ENCODE measurements at places on chromosomes 3 and 15.
A peak's percentile ranks its signal among the peaks of the same experiment; 100 is the strongest.

GRCh38 chr15:80822676-80823075 lies 43.5 kb downstream of the CEMIP start:
- DNase-seq, result no peak

- no peak for DNase-seq
These were observed 387.3 kb upstream of the THBS1 start for GRCh38 chr15:39193611-39194010.

DNA sequence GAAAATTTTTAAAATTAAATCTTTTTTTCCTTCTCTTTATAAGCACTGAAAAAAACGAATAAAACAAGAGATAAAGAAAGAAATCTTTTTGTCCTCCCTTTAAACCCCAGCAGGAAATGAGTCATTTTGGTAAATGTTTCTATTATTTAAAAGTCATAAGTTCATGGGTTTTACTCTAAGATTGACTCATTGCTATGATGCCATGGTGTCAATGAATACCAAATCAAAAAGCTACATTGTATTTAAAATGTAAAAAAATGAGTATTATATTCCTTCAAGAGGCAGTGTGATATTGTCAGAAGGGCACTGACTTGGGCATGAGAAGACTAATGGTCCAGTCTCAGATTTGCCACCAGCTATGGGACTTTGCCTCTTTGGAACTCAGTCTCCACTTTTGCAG lies 303.4 kb upstream of the DNAJC19 start:
- DNase-seq, result no peak

DNA sequence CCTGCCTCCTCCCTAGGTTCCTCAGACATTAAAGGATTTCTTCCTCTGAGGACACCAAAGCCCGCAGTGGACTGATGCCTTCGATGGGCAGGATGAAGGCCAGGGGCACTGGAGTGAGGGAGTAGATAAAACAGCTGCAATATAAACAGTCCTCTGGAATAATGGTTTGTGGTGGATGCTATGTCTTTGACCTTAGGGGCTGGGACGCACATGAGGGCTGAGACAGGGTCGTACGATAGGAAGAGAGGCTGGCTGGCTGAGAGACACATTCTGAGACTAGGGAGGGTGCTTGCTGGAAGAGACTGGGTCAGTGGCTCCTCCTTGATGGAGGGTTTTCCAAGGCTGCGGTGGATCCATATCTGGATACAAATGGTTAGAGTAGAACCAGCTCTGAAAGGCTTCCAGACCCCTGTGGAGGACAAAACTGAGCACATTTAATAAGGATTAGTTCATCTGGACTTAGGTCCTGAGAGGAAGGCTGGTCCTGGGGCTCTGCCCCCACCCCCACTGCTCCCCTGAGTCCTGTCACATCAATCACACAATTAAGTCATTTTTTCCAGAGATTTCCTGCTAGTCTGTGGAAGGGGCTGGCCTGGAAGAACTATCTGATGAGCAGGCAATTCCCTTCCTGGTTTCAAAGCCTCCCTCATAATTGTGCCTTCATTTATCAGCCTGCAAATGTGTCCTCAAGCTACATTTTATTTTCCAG lies 15.8 kb downstream of the TBC1D21 start:
- DNase-seq, result no peak

DNA sequence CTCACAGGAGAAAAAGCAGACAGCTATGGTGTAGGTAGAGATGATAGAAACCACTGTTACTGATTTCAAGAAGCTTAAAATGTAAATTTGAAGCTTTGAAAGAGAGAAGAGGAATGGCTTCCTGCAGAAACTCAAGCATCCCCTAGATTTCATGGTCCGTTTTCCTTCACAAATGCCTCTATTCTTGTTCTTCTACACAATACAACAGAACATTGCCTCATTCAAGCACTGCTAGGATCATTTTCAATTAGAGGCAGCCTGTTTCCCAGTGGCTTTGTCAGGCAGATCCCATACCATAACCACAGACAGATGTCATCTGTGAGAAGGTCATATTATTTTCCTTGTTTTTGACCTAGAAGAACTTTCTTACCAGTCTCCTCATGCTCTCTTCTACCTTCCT lies 77.9 kb upstream of the SPRED1 start:
- no peak for DNase-seq

DNA sequence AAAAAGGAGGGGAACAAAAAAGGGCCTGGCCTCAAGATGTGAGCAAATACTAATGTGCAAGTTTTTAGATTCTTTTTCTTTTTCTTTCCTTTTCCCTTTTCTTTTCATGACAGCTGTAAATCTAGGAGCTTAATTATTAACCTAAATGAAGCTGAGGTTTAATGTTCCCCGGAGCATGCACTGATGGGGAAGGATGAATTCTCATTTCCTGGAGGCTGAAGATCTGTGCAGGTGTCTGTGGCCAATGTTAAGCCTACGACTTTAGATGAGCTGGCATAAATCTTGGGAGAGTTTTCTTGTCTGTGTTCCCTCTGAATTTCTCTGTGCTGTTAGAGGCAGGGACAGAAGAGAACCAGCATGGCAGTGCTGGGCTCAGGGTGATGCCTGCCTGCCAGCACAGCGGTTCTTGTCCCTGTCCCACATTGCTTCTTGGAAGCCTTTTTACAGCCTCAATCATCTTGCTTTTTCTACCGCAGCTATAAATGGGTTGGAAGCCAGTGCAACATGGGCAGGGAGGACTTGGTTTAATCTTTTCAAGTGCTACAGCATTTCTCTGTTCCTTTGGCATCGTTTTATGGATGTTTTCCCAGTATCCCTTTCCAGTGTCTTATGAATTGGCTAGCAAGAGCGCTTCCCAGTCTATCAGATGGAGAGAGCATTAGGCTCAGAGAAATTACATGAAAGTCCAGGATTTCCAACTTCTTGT lies 119.1 kb downstream of the ATG7 start:
- DNase-seq, result no peak

- DNase-seq, result peak; percentile 43
These were observed 17.3 kb downstream of the GTPBP8 start for GRCh38 chr3:113008117-113008516.

DNA sequence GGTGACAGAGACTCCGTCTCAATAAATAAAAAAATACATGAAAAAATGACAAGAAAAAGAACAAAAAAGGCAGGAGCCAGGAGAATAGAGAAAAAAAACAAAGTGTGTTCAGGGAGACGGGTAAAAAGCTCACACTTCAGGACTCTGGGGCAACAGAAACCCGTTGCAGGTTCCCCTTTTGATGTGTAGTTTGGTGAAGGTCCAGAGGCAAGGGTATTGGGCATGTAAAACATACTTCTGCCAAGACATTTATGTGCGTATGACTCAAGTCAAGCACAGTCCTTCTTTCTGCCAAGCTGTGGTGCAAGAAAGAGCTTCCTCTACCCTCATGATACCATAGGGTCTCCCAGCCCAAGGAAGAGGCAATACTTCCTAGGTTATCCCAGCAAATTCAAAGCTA lies 33.4 kb upstream of the STRIT1 start:
- no peak for DNase-seq

GRCh38 chr3:164537485-164537884 lies 540.8 kb downstream of the SI start:
- DNase-seq, result no peak

DNA sequence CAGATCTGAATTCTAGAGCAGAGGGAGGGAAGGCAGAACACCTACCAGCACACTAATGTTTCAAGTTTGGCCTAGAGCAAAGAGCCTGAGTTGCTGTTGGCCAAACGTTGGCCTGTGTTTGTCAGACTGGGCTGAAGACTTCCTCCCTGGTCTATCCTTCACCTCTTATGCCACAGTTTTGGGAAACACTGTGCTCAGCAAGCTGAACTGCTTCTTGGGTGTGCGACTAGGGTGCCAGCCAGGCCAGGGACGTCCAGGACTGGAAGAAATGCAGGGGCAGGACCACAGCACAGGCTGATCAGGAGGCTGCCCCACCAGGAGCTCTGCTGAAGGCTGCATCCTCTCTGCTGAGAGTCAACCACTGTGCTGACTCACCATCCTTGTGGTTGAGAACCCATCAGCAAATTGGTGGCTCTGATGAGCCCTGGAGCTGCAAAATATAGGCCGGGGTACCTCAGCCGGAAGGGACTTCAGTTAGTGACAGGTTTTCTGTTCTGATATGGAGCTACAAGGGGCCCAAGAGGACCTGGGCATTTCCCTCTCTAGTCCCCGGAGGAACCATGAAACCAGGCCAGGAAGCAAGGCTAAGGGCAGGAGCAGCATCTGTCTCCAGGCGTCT lies 131.6 kb upstream of the RASGRP1 start:
- DNase-seq, result peak; percentile 82

GRCh38 chr3:17039594-17039993 lies 154.8 kb downstream of the PLCL2 start:
- peak; percentile 81 for DNase-seq

GRCh38 chr3:169965562-169966427 lies 812 bp upstream of the SEC62 start:
- DNase-seq, result no peak

DNA sequence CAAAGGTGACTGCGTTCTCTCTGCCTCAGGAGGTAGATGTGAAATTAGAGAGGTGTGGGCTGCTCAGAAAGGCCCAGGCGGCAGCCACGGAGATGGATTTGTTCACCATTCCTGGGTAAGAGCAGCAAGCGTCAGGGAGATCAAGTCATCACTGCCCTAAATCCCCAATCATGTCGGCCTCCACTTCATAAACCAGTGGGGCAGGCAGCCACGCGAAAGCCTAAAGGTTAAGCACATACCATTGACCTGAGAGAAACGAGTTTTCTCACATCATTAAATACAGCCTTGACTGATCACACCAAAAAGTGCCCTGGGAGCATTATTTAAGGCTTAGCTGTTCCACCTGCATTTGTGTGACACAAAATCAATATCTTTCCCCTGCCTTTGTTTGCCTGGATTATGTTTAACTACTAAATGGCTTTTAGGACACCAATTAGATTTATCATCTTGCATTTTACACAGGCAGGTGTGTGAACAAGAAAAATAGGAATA lies 50.7 kb upstream of the FOXB1 start:
- no peak for DNase-seq

GRCh38 chr3:89521328-89521727 lies 413.9 kb downstream of the EPHA3 start:
- no peak for DNase-seq

- DNase-seq, result no peak
These were observed 60.8 kb downstream of the CGGBP1 start for GRCh38 chr3:87997966-87998365.

GRCh38 chr3:128969993-128970739 lies 23.7 kb downstream of the CFAP92 start:
- DNase-seq, result peak; percentile 66

- no peak for DNase-seq
These were observed at the start of gene TLR9 for GRCh38 chr3:52225452-52226228. TLR9 (minus strand) TSS chr3:52225645; CDS start chr3:52225529, 116 bp downstream.

DNA sequence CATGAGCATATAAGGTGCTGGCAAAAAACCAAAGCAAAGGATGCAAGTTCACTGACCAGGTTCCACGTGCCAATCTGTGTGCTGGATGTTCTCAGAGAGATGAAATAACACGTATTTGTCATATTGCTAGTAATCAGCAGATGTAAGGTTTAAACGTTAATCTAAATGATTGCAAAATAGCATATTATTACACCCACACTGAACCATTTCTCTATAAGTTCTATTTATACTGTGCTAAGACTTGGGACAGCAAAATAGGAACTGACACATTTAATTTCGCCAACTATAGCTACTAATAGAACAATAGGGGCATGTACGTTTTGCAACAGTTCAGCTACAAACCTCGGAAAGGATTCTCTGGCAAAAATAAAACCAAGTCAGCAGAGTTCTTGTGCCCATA lies 350.3 kb upstream of the ZNF385D start:
- DNase-seq, result no peak

DNA sequence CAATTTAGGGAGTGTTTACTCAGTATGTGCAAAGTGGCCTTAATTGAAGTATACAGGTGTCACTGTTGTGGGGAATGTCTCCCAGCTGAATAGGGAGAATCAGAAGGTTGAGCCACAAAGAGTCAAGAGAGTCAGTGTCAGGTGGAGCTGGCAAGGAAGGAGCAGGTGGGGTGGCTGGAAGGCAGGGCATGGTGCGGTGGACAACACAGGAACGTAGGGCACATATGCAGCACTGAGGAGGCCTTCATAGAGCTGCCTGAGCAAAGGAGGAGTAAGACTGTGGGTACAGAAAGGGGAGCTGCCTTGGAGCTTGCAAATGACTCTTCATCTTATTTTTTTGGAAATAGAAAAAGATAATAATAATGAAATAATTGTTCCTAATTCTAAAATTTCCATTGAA lies 20.0 kb downstream of the ARHGEF3 start:
- DNase-seq, result no peak

- DNase-seq, result no peak
These were observed 619.4 kb downstream of the PYDC2 start for GRCh38 chr3:192080336-192080735.

DNA sequence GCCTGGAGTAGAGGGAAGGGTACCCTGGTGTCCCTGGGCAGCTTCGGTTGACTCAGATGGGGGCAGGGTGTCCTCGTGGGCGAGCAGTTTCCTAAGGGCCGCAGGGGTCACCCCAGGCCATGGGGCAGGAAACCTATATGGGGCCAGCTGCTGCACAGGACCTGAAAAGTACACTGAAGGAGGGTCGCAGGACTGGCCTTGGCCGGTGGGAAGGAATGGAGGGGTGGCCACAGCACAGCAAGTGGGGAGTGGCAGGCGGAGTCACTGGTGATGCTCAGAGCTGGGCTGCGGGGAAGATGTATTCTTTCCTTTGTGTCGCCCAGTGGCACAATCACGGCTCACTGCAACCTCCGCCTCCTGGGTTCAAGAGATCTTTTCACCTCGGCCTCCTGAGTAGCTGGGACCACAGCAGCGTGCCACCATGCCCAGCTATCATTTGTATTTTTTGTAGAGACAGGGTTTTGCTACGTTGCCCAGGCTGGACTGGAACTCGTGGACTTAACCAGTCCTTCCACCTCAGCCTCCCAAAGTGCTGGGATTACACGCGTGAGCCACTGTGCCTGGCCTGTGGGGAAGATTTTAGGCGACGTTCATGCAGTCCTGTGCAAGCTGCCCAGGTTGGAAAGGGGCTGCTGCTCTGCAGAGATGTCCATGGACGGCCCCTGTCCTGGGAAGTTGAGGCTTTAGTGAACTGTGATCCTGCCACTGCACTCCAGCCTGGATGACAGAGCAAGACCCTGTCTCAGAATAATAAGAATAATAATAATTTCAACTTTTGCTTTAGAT lies 57.2 kb downstream of the EFCAB12 start:
- no peak for DNase-seq

GRCh38 chr15:84962955-84963354 lies 18.7 kb upstream of the PDE8A start:
- DNase-seq, result no peak

GRCh38 chr3:46272028-46272451 lies 29.8 kb downstream of the CCR3 start:
- DNase-seq, result no peak

DNA sequence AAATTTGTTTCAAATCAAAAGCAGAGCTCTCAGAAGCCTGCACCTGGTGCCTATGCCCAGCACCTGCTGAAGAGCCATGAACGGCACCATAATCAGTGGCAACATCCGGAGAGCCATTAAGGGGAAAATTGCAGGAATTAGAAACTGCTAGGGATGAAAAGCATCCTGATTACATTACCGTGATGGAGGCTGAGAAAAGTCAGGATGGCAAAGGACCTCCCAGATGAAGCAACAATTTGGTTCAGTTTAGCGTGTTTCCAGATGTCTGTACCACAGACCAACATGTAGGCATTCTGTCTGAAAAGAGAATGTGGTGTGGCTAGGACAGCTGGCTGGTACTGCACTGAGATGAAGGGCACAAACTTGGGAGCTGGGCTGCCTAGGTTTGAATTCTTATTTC lies 106.1 kb downstream of the EOMES start:
- DNase-seq, result no peak

- no peak for DNase-seq
These were observed 96.0 kb downstream of the ISL2 start for GRCh38 chr15:76432604-76433003.
